ENCODE measurements at places on chromosomes 1 and 21. TPM values are rescaled to one million over a fixed set of nuclear protein-coding genes. Genes with fewer than 3 reads are reported as not detected.

The ADCY10 gene
- total RNA-seq = 0.12 TPM

The CRYBG2 gene
- total RNA-seq = 1.6 TPM

The IGSF9 gene
- 0.12 TPM for total RNA-seq

The KCNE1 gene
- total RNA-seq = 0.37 TPM

GRCh38 chr1:27284425-27285273 is 37.3 kb upstream of the TMEM222 start:
- no peaks in the 10 kb centered on the region for H3K27me3 ChIP-seq
- peak; percentile 90 for DNase-seq
- H3K27ac ChIP-seq = peak overlapping the region; percentile 60
- H3K4me3 ChIP-seq = no peak overlapping the region
- H3K36me3 ChIP-seq = no peaks in the 10 kb centered on the region
- H3K4me1 ChIP-seq = peaks cover 12% of the 10 kb centered on the region

- no peak overlapping the region for H3K4me3 ChIP-seq
- H3K4me1 ChIP-seq = no peaks in the 10 kb centered on the region
- peaks cover 32% of the 10 kb centered on the region for H3K27me3 ChIP-seq
These were observed 84.1 kb downstream of the PGBD5 start for GRCh38 chr1:230342019-230342418.

- DNase-seq = no peak
- H3K4me1 ChIP-seq = no peaks in the 10 kb centered on the region
- H3K4me3 ChIP-seq = no peak overlapping the region
These were observed 13.1 kb downstream of the C1orf115 start for GRCh38 chr1:220703305-220703704.

DNA sequence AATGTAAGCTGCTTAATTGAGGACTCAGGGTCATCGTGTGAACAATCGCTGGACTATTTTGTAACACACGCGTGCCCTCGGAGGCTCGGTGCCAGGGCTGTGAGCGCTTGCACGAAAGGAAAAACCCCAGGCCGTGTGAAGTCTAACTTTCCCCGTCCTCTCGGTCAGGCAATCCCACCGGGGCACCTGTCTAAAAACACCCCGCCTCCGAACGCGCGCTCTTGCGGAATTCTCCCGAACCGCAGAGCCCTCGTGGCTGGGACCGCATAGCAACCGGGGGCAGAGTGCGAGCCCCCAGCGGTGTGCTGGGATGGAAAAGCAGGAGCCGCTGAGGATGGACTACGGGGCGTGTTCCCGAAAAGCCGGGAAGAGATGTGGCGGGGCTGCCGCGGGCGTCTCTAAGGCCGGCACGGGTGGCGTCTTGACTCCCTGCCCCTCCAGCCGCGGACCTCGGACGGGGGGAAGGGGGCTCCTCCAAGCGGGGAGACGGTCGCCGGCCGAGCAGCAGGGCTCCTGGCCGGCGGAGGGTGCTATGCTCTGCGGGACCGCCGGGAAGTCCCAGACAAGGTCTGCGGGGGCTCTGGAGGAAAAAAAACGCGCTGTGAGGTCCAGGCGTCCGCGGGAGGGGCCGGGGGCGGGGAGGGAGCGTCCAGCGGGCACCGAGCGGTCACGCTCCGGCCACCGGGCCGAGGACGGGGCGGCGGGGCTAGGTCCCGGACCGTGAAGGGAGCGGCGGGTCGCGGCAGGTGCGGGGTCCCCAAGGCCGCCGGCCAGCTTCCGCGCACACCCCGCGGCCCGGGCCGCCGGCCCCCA is 936 bp downstream of the ZBTB21 start:
- H3K4me1 ChIP-seq = peaks cover 45% of the 10 kb centered on the region
- peak; percentile 64 for DNase-seq
- H3K4me3 ChIP-seq = peak overlapping the region; percentile 85
- peak overlapping the region; percentile 86 for H3K27ac ChIP-seq
- H3K27me3 ChIP-seq = peaks cover 8% of the 10 kb centered on the region

DNA sequence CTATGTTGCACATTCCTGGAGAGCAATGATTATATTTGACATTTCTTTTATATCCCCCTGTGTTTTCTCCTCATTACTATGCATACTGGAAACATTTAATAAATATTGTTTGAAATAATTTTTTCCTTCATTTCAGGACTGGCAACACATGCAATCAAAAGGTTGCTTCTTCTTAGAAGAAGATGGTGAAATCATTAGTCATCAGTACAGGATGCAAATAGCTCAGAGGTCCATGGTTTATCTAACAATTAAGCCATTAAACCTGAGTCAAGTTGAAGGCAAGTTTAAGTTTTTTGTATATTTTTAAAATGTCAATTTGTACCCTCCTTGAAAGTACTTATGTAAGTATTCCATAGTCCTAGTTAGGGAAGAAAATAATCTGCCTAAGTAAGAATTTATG is 22.5 kb downstream of the EFCAB7 start:
- peak overlapping the region; percentile 54 for H3K27ac ChIP-seq
- H3K27me3 ChIP-seq = no peaks in the 10 kb centered on the region
- no peaks in the 10 kb centered on the region for H3K4me1 ChIP-seq
- no peak for DNase-seq

DNA sequence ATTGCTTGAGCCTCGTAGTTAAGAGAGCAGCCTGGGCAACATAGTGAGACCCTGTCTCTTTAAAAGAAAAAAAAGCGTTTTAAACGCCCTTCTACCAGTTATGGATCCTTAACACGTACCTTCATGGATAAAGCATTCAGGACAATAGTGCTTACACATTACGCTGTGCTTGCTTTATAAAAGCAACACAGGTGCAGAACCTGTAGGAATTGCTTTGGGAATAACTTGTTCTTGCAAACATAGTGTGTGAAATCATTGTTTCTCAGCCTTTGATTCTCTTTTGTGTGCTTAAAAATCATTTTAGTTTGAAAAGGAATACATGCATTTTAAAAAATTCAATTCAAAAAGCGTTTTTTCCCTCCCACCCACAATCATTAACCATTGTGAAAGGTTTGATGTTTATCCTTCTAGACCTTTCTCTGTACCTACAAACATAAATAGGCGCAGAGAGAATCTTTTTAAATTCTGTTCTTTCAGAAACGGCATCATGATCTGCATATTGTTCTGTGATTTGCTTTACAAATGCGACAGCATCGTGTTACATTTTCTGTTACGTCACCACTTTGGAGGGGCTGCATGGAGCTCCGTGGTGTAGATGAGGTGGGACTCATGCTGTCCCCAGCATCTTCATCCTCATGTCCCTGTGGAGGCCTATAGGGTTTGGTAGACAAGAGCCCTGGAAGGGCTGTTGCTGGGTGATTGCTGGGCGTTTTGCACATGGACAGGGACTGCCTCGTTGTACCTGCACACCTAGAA is 54.6 kb downstream of the SPSB1 start:
- H3K4me1 ChIP-seq = peaks cover 6% of the 10 kb centered on the region
- no peak overlapping the region for H3K4me3 ChIP-seq
- no peak overlapping the region for H3K27ac ChIP-seq
- H3K36me3 ChIP-seq = no peaks in the 10 kb centered on the region
- H3K27me3 ChIP-seq = no peaks in the 10 kb centered on the region

- no peaks in the 10 kb centered on the region for H3K36me3 ChIP-seq
- DNase-seq = no peak
- no peak overlapping the region for H3K4me3 ChIP-seq
- no peaks in the 10 kb centered on the region for H3K27me3 ChIP-seq
- no peak overlapping the region for H3K27ac ChIP-seq
These were observed 249.2 kb upstream of the C1orf174 start for GRCh38 chr1:4149281-4149680.

DNA sequence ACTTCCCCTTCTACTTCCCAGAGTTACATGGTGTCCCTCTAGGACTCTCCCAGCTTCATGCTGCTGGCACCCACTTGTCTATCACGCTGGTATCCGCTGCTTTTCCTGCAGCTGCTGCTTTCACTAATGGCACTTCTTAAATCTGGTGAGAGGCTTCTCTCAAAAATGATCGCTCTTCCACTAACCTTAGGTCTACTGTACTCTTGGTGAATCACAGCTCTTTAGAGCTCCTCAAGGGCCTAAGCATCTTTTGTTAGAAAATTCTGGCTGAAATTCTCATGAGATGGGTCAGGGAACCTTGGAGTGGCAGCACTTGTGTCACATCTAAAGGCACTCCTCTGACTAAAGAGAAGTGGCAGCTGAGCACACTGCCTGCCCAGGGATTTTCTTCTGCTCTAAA is 32.1 kb downstream of the ZMYND12 start:
- no peaks in the 10 kb centered on the region for H3K36me3 ChIP-seq
- no peaks in the 10 kb centered on the region for H3K27me3 ChIP-seq
- peak overlapping the region; percentile 5 for H3K27ac ChIP-seq
- H3K4me1 ChIP-seq = no peaks in the 10 kb centered on the region
- H3K4me3 ChIP-seq = no peak overlapping the region

- H3K27me3 ChIP-seq = no peaks in the 10 kb centered on the region
These were observed 498 bp downstream of the KRTAP10-2 start for GRCh38 chr21:44550807-44551206.

- peak; percentile 94 for DNase-seq
- H3K4me3 ChIP-seq = peak overlapping the region; percentile 64
- no peaks in the 10 kb centered on the region for H3K27me3 ChIP-seq
- no peaks in the 10 kb centered on the region for H3K36me3 ChIP-seq
These were observed 5.2 kb downstream of the TNFRSF18 start for GRCh38 chr1:1200876-1201810.

GRCh38 chr1:203096566-203096965 is 10.8 kb upstream of the MYOG start:
- H3K27me3 ChIP-seq = peaks cover 14% of the 10 kb centered on the region
- no peak overlapping the region for H3K27ac ChIP-seq
- no peak for DNase-seq
- no peak overlapping the region for H3K4me3 ChIP-seq
- H3K36me3 ChIP-seq = peaks cover 9% of the 10 kb centered on the region

GRCh38 chr21:15309022-15309590 is 244.3 kb upstream of the NRIP1 start:
- DNase-seq = no peak
- H3K27me3 ChIP-seq = no peaks in the 10 kb centered on the region
- no peaks in the 10 kb centered on the region for H3K36me3 ChIP-seq
- H3K27ac ChIP-seq = no peak overlapping the region
- no peaks in the 10 kb centered on the region for H3K4me1 ChIP-seq
- H3K4me3 ChIP-seq = no peak overlapping the region

- peak; percentile 35 for DNase-seq
- H3K4me1 ChIP-seq = peaks cover 16% of the 10 kb centered on the region
- no peaks in the 10 kb centered on the region for H3K36me3 ChIP-seq
- H3K27me3 ChIP-seq = no peaks in the 10 kb centered on the region
- no peak overlapping the region for H3K4me3 ChIP-seq
- no peak overlapping the region for H3K27ac ChIP-seq
These were observed 18.4 kb downstream of the HHAT start for GRCh38 chr1:210347112-210347511.

DNA sequence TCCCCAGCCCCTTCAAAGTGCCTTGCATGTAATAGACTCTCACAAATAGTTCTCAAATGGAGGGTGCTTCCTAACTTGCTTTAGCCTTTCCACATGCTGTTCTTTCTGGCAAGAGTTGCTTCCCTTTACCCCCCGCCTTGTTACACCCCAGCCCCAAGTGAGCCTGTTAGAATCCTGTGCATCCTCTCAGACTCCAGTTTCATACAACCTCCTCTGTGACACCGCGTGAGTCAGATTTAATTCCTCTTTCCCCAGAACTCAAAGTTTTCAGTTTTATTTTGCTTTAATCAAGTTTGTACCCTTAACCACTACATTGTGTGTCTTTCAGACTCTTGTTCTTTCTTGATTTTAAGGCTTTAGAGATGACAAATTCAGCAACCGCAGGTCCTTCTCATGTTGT is 234.5 kb upstream of the HOOK1 start:
- no peak for DNase-seq
- H3K4me1 ChIP-seq = no peaks in the 10 kb centered on the region
- no peak overlapping the region for H3K4me3 ChIP-seq
- no peaks in the 10 kb centered on the region for H3K27me3 ChIP-seq
- no peaks in the 10 kb centered on the region for H3K36me3 ChIP-seq

DNA sequence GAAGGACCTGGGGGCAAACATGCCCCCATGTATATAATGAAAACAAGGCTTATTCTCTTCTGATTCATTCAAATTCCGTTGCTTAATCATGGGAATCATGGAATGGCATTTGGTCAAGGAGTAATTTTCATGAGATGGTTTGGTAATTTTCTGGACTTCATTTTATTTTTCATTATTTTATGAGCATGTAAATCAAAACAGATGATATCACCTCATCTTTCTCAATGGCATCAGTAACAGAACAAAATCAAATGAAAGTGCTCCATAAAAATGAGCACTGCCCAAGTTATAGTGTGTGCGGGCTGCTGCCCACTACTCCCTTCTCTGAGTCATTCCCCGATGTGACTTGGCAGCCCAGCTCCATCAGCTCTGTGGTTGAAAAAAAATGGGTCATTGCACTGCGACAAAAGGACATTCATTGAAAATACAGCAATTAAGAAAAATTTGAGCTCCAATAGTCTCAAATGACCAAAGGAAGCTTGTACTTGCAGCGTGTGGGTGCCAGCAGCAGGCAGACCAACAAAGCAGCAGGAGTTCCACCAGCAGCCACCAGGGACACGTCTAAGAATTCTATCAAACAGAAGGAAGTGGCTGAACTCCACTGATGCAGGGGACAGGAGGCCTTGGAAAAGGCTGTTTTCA is 84.3 kb upstream of the VAV3 start:
- H3K27me3 ChIP-seq = no peaks in the 10 kb centered on the region
- H3K4me3 ChIP-seq = no peak overlapping the region
- no peaks in the 10 kb centered on the region for H3K36me3 ChIP-seq

Measured in activated T-cell treated with anti-CD3 and anti-CD28 coated beads, Interleukin-2, amount 50 U/mL, for 72 hours (primary cell).